ENCODE measurements at places on chromosomes 2 and 18. TPM values are rescaled to one million over a fixed set of nuclear protein-coding genes. Genes with fewer than 3 reads are reported as not detected.

GRCh38 chr2:132667706-132668105 lies 2.3 kb downstream of the LYPD1 start:
- no peak for DNase-seq

DNA sequence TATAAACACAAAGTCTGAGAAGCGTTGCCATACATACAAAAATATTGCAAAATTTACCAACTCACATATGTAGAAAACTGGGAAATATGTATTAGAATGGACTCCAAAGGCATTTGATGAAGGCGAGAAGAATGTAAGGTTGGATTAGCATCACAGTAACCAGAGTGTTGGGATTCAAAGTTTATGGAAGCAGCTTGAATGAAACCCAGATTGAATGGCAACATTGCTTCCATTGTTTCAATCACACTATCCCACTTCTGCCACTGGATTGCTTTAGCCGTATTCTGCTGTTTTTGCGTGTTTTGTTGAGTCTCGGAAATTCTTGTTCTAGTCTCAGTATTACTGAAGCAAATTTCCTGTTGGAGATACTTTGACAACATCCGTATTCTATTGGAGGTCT lies 609.0 kb upstream of the LRATD1 start:
- DNase-seq = no peak

GRCh38 chr2:69946351-69947324 lies 14.8 kb downstream of the ASPRV1 start:
- peak; percentile 41 for DNase-seq

GRCh38 chr2:86520153-86520552 lies 43.1 kb downstream of the CHMP3 start:
- DNase-seq = no peak

GRCh38 chr2:159855557-159856061 lies 57.6 kb upstream of the CD302 start:
- DNase-seq = peak; percentile 15

GRCh38 chr18:49013291-49013691 lies 62.5 kb upstream of the SMAD7 start:
- DNase-seq = no peak

GRCh38 chr2:241140445-241140840 lies 8.8 kb downstream of the PASK start:
- no peak for DNase-seq

DNA sequence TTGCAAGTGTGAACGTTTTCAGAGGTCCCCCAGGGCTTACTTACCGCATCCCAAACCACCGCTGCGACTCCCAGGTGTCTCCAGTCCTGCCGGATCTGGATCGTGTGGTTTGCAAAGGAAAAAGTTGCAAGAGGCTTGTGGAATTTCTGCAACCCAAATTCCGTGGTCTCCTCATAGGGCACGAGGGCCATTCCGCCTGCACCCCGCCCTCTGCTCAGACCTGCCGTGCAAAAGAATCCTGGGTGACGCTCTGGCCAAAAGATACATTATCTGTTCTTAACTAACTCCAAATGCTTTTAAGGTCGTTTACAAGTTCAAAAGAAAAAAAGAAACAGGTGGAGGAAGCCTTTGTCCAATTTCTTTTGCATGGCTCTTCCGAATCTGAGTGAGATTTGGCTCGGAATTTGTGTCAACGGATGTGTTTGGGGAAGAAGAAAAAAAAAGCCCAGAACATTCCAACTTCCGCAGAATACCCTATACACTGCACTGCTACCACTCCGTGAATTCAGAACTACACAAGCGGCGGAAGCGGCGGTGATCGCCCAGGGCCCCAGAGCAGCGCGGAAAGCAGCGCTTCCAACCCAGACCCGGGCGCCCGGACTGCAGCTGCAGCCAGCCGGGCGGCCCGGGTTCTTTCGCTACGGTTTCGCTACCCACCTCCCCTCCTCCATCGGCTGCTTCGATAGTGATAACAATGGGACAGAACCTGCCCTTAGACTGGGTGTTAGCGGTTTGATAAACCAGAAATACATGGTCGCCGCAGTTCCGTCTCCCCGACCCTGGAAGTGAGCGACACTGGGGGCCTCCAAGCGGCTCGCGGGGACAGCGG lies 795 bp downstream of the METTL21A start:
- DNase-seq = peak; percentile 73

GRCh38 chr2:105803773-105804172 lies 59.1 kb downstream of the NCK2 start:
- DNase-seq = no peak

DNA sequence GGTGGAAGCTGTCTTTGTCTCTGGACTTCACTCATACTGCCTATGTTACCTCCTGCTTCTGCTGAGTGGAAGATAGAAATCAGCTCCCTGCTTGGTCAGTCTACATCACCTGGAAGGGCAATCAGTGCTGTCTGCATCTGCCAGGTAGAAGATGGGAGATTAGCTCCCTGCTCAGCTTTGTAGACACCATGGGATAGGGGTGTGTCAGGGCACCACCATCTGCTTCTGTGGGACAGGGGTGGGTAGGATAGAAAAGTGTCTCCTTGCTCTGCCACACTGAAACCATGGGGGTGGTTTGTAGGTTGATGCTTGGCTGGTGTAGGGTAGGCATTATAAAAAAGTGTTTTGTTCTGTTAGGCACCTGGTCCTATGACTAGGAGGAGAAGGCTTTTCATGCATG lies 34.1 kb downstream of the STARD6 start:
- no peak for DNase-seq

GRCh38 chr2:37223131-37223530 lies 8.3 kb downstream of the CEBPZ start:
- DNase-seq = no peak

GRCh38 chr2:219404954-219405353 lies 13.2 kb upstream of the DES start:
- no peak for DNase-seq

DNA sequence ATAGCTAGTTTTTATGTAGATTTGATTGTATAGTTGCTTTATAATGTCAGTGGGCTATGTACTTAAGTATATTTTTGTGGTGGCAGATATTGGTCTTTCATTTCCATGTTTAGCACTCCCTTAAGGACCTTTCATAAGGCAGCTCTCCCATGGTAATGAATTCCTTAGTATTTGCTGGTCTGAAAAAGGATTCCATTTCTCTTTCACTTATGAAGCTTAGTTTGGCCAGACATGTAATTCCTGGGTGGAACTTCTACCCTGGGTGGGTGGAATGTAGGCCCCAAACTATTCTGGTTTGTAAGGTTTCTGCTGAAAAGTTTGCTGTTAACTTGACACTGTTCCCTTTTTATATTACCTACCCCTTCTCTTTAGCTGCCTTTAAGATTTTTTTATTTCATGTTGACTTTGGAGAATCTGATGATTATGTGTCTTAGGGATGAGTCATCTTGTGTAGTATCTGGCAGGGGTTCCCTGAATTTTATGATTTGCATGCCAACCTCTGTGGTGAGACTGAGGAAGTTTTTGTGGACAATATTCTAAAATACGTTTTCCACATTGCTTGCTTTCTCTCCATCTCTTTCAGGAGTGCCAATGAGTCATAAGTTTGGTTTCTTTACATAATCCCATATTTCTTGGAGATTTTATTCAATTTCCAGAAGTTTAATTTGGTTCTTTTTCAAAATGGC lies 65.4 kb upstream of the VRK2 start:
- DNase-seq = no peak

DNA sequence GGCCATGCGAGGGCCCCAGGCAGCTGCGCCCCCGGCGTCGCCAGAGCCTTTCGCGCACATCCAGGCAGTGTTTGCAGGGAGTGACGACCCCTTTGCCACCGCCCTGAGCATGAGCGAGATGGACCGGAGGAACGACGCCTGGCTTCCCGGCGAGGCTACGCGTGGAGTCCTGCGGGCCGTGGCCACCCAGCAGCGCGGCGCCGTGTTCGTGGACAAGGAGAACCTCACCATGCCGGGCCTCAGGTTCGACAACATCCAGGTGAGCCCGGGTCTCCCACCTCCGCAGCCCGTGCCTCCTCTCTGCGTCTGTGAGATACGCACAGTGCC lies 8.9 kb downstream of the TRAPPC12 start:
- DNase-seq = no peak

DNA sequence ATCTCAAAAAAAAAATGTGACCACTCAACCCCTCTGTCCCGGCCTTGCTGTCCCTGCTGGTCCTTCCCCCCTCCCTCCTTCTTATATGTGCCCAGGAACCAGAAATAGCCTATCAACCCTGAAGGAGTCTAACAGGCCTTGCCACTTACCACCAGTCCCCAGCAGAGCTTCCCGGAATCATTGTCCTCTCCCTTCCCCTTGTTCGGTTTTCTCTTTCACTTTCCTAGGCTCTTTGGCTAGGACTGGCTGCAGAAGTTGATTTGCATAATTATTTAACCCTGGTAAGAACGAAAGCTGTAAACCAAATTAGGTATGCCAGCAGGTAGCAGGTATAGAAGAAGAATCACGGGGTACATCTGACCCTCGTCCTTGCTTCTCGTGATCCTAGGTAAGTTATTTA lies 72.6 kb upstream of the ZNF532 start:
- no peak for DNase-seq

DNA sequence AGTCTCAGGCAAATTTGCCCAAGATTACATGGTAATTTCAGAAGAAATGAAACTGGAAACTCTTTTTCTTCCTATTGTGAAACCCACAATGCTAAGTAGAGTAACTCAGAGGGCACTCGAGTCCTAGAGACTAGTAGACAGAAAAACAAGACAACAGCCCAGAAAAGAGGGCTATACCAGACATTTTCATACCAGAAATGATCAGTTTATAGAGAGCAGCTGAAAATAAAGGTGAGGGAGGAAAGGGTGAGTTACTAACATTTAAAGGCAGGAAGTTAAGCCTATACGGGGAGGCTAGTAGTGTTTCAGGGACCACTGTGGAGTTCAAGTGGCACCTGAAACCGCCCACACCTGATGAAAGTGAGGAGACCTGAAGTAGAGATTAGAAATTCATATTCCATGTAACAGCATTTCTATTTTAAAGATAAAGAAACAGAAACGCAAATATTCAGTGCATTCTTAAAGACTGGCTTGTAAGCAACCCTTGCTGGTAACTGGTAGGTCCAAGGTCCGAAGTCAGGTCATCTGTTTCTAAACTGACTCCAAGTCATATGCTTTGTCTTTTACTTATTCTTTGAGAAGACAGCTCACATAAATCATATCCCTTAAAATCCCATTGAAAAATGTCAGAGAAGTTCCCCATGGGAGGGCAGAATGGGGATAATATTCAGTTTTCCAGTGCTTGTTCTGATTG lies 145.1 kb upstream of the ITGB6 start:
- DNase-seq = no peak

- peak; percentile 16 for DNase-seq
Measured at GRCh38 chr18:56431551-56431950, 206.8 kb downstream of the TXNL1 start.

GRCh38 chr2:237624565-237624964 lies 2.8 kb upstream of the LRRFIP1 start:
- no peak for DNase-seq

- DNase-seq = no peak
Measured at GRCh38 chr18:78054801-78055200, 805.2 kb downstream of the GALR1 start.

- peak; percentile 10 for DNase-seq
Measured at GRCh38 chr2:236646441-236646840, 76.8 kb downstream of the ACKR3 start.

DNA sequence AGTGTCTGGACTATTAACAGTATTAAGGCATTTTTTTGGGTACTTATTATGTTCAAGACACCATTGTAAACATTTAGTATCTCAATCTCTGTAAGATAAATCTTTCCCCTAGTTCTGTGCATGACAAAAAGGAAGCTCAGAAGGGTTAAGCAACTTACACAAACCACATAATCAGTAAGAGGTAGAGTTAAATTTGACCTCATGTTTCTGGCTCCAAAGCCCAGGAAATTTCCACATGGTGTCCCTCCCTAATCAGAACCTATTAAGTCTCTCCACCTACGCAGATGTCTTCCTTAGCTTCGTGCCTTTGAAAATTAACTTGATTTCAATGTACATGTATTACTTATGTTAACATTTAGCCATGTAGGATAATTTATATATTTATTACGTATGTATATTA lies 2.0 kb downstream of the MFSD6 start:
- DNase-seq = no peak

GRCh38 chr2:219591091-219591490 lies 6.6 kb upstream of the STK11IP start:
- no peak for DNase-seq

- peak; percentile 93 for DNase-seq
Measured at GRCh38 chr2:204538182-204539018, 6.9 kb upstream of the PARD3B start.

- DNase-seq = no peak
Measured at GRCh38 chr18:48321536-48321935, 87.6 kb downstream of the ZBTB7C start.

DNA sequence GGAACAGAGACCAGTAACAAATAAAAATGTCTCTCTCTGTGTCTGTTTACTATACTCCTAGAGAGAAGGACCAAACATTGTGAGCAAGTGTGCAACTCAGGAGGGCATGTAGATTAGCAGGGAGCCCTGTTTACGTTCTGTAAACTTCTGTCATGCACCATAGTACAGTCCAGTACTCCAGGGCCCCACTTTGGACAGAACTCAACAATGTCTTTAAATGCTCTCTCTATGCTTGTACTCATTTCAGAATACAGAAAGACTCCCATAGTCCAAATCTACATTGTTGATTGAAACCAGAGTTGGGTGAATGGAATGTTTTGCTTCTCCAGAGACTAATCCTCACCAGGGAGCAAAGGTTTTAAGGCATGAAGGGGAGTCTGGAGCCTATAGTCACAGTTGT lies 934.8 kb downstream of the NRXN1 start:
- no peak for DNase-seq

DNA sequence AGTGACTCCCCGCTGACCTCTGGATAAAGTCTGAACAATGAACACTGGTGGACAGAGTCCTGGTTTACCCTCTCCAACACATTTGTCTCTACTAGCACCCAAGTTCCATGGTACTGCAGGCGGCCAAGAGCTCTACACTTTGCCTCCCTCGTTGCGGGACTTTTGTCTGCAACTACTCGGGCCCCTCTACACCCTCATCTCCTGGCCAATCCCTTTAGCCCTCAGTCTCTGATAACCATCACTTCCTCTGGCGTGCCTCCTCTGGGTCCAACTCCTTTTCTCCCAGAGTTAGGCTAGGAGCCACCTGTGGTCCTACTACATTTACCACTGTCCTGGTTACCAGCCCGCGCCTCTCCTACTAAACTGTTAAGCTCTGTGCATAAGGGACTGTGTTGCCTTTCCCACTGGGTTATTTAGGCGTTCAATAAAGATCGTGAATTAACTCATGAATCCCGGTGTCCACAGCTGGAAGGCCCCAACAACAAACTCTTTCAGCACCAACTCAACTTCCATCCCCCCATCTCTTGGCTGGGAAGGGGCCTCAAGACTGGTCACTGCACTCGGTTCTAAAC lies 757 bp downstream of the HDHD2 start:
- DNase-seq = no peak

GRCh38 chr18:23512641-23513040 lies 9.3 kb downstream of the RMC1 start:
- no peak for DNase-seq

GRCh38 chr2:160367887-160368286 lies 125.7 kb downstream of the RBMS1 start:
- no peak for DNase-seq

Gene SMC6
- polyA plus RNA-seq = 6.4 TPM

Gene LINC00305
- polyA plus RNA-seq = not detected

Gene GALNT13
- polyA plus RNA-seq = 0.06 TPM

Gene NPPC
- polyA plus RNA-seq = not detected

Gene PDIA6
- 335 TPM for polyA plus RNA-seq

Gene RAX
- not detected for polyA plus RNA-seq

Gene SERPINB4
- not detected for polyA plus RNA-seq

Gene BOLL
- not detected for polyA plus RNA-seq

Gene IL1F10
- polyA plus RNA-seq = not detected

Gene CPO
- not detected for polyA plus RNA-seq

Gene FER1L5
- polyA plus RNA-seq = not detected
